ENCODE measurements at places on chromosomes 16 and 17.

DNA sequence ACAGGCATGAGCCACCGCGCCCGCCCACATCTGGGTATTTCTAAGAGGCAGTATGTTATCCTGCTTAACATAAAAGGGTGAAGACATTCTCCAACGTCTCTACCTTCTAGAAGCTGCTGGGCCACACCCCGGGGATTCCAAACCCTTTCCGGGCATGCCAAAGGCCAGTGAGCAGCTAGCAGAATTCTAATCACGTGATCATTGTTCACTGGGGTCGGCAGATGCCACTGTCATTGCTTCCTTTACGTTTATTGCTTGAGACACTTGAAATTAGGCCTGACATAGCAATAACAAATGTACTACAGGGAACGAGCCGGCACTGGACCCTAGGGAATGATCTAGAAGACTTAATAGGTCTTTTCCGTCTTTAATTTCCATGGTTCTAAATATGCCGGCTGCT is 141.2 kb upstream of the ZFHX3 start:
- DNase-seq, result no peak

DNA sequence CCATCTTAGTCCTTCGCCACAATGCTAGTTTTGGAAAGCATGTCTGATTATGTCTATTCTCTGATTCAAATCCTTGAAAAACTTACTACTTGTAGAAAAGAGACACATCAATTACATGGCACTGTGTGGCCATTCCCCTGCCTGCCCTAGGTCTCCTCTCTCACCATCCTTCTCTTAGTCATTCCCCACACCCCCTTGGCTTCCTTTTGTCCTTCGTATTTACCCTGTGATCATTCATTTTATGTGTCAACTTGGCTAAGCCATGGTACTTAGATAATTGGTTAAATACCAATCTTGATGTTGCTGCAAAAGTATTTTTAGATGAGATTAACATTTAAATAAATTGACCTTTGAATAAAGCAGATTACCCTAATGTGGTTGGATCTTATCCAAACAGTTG is 122.9 kb upstream of the CDH11 start:
- DNase-seq, result no peak

- no peak for DNase-seq
These were observed 225.5 kb downstream of the SOX9 start for GRCh38 chr17:72346306-72346705.

- DNase-seq, result no peak
These were observed 11.0 kb upstream of the WIPI1 start for GRCh38 chr17:68468334-68468733.

DNA sequence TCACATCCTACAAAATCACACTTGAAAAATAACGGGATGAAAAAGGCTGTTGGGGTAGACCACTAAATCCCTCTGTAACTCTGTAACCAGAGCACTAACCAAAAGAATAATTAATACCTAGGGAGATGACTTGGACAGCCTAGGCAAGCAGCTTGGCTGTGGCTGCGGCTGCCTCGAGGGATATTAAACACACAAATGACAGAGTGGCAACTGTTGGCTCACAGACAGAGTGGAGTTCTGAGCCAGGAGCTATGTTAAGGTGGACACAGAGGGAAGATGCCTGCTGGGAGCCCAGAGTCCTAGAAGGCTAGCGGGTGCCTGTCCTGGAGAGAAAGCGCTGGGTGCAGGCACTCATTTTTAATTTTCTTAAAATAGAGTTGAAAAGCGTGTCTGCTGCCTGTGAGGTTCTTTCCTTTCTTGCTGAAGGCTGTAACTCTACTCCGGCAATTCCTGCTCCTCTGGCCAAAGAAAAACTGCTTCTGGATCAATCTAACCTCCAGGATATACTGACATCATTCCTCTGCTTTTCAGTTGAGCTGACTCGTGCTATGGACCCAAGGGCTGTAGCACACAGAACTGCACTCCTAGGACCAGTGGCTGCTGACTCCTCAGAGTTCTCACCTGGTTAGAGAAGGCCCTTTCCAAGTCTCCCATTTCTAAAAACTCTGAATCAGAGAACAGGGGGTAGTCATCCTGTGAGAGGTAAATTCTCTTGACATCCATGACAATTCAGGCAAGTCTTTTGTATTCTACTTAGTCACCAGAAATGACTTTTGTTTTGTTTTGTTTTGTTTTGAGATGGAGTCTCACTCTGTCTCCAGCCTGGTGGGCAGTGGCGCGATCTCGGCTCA is 147.9 kb downstream of the STX8 start:
- DNase-seq, result no peak

- DNase-seq, result peak; percentile 82
These were observed 16.5 kb upstream of the PRM1 start for GRCh38 chr16:11297492-11298142.

DNA sequence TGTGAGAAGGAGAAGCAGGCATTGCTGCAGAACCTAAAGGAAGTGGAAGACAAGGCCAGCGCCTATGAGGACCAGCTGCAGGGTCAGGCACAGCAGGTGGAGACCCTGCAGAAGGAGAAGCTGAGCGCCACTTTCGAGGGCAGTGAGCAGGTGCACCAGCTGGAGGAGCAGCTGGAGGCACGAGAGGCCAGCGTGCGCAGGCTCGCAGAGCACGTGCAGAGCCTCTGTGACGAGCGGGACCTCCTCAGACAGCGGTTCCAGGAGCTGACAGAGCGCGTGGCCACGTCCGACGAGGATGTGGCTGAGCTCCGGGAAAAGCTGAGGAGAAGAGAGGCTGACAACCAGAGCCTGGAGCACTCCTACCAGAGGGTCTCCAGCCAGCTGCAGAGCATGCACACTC is 41.5 kb downstream of the PLD6 start:
- no peak for DNase-seq

DNA sequence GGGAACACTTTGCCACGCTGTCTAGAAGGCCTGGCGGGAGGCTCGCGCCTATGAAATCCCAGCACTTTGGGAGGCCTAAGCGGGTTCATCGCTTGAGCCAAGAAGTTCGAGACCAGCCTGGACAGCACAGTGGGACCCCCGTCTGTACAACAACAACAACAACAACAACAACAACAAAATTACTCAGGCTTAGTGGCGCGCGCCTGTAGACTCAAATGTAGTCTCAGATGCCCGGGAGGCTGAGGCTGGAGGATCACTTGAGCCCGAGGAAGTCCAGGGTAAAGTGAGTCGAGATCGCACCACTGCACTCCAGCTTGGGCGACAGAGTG is 297 bp upstream of the SLFN13 start:
- DNase-seq, result no peak

- DNase-seq, result no peak
These were observed 5.8 kb downstream of the ARMC7 start for GRCh38 chr17:75115555-75115954.

DNA sequence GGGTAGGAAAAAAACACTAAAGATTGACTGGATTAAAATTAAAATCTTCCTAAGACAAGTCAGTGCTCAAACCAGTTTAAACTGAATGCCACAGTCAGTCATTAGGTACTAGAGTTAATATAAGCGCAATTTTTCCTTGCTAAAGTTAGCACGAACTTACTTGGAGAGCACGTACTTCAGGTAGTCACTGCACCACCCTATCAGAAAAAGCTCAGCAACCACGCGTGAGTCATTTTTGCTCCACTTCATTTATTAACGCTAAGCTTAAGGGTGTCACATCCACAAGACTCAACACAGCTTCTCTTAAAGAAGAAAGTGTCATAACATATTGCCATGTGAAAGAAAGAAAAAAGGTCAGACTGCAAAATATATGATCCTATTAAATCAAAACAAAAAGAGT is 53.1 kb downstream of the TEX2 start:
- DNase-seq, result no peak

GRCh38 chr17:70654706-70655105 is 485.4 kb downstream of the KCNJ2 start:
- no peak for DNase-seq

DNA sequence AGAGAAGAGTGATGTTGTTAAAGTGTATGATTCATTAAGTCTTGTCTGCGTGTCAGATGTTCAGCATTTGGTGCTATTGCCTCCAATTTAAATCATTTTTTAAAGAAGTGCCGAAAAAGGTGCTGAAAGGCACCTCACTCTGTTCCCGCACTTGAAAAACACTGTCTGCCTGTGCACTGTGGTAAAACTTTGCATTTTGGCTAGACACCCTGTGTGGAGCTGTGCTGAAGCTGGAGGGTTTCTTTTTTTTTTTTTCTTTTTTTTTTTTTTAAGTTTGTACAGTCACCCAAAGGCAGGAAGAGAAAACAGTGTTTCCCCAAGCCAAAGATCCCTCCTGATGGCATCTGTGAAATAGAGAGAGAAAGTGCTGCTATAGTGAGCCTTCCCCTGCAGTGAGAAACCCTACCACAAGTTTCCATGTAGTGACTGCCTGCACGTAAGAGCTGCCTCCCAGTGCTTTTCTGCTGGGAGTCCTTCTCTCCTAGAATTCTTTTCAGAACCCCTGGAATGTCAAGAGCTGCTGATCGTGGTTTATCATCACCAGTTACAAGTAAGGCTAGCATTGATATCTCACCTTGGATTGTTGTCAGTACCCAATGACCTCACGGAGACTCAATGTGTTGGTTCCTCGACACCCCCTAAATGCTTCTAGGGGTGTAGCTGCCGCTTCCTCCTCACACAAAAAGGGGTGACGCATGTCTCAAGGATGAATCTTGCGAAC is 116.0 kb upstream of the SOX9 start:
- no peak for DNase-seq

DNA sequence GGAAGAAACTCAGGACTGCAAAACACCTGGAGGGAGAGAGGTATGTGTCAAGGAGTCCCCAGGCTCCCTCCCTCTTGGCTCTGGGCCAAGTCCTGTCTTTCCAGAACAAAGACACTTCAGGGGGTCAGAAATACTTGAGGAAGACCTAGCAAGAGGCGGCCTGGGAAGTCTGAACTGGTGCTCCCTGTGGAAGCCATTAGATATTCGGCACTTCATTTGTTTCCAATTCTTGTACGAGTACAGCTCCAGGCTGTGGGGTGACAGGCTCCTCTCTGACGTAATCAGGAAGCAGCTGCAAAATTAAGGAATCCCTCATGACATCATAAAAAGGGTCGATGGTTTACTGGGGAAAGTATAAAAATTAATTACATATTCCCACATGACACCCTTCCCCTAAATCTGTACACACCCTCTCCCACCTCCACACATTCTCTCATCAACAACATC is 108.7 kb downstream of the SMG6 start:
- no peak for DNase-seq

DNA sequence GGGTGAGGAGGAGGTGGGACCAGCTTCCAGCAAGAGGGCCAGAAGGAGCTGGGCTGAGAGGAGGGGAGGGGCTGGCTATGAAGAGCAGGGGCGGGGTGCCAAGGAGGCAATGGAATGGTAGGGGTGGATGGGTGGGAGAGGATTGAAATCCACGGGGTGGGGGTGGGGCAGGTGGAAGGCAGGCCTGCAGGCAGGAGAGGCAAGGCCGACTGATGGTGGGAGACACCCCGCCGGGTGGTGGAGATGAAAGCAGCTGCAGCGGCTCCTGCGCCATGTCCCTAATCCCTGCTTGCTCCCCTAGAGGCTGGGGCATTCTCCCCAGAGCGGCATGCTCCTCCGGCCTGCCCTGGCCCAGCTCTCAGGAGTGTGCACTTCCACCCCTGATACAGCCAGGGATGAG is 27.8 kb upstream of the TAC4 start:
- DNase-seq, result no peak

GRCh38 chr16:86990451-86990850 is 326.7 kb downstream of the C16orf95 start:
- DNase-seq, result no peak

- DNase-seq, result no peak
These were observed 19.7 kb upstream of the INTS2 start for GRCh38 chr17:61947367-61948078.

DNA sequence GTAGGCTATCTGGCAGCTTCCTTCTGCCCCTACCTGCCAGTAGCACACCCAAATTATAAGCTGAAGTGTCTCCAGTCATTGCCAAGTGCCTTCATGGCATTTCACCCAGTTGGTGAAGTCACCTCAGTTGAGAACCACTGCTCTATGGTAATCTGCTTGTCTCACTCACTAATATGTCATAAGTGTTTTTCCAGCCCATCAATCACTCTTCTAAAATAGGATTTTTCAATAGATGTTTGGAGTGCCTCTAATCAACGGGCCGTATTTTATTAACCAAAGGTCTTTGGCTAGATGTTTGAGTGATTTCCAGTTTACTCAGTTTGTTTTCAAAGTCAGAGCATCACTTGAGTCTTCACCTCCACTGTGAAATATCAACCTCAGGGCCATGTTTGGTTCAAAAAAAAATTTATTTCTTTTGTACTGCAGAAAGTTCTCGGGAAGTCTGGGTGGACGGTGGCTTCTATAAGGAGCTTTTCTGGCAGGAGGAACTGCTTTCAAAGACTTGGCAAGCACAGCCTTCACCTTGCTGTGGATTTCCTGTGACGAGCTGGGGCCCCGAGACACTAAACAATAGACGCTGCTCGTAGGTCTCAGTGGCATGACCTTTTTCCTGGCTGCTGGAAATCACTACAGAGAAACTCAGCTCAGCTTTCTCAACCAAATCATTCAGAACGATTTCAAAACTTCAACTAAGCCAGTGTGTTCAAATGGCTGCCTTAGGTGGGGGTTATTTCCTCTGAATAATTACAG is 95.2 kb upstream of the FOXF1 start:
- DNase-seq, result no peak

All from activated CD4-positive, alpha-beta T cell treated with anti-CD3 and anti-CD28 coated beads, Interleukin-10, Interleukin-2, amounts not matched to agents 100 ng/mL and 50 ng/mL, durations not matched to agents 16 hours and 8 hours (primary cell).